Central memory CD8-positive, alpha-beta T cell (primary cell): ENCODE measurements at places on chromosomes 11 and 22.
A peak's percentile ranks its signal among the peaks of the same experiment; 100 is the strongest.

DNA sequence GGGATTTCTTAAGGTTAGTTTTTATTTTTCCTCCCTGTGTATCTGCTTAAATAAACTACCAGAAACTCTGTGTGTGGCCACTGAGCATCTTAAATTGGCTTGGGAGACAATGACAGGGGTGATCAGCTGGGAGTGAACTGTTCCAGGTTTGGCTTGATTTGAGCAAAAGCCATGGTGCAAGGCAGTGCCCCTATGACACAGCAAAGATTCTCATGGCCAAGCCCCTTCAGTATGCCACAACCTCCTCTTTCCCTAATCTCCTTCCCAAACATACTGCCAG lies 370.5 kb downstream of the SOX6 start:
- H3K4me1 ChIP-seq: no peaks in the 10 kb centered on the region
- H3K36me3 ChIP-seq: no peaks in the 10 kb centered on the region
- DNase-seq: no peak
- no peak overlapping the region for H3K27ac ChIP-seq

- H3K27me3 ChIP-seq: no peaks in the 10 kb centered on the region
- H3K4me3 ChIP-seq: no peak overlapping the region
- no peaks in the 10 kb centered on the region for H3K4me1 ChIP-seq
- no peak overlapping the region for H3K27ac ChIP-seq
- H3K36me3 ChIP-seq: no peaks in the 10 kb centered on the region
Measured at GRCh38 chr11:30914143-30914762, 328.1 kb upstream of the MPPED2 start.

DNA sequence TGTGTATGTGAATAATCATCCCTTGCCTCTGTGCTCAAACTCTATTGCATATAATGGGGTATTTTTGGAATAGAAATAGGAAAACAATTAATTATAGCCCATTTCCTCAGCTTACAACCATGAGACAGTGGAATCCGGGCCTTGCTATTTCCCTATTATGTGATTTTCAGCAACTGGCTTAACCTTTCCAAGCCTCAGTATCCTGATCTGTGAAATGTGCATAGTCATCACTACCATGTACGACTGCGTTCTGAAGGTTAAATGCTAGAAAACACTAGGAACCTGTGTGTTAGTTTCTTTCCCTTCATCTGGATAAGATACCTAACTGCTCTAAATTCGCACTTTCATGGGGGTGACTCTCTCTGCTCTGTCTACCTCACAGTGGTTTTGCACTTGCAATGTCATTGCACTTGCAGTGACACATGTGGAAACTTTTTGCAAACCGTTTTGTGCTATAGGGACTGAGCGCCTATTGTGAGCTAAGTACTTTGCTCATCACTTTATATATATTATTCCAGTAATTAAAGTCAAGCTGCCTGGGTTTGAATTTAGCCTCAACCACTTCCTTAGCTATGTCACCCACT lies 48.3 kb downstream of the IRAG1 start:
- H3K27me3 ChIP-seq: no peaks in the 10 kb centered on the region
- no peaks in the 10 kb centered on the region for H3K4me1 ChIP-seq
- peaks cover 1% of the 10 kb centered on the region for H3K36me3 ChIP-seq
- no peak overlapping the region for H3K4me3 ChIP-seq
- no peak overlapping the region for H3K27ac ChIP-seq

GRCh38 chr11:64588701-64589100 lies 2.3 kb upstream of the SLC22A12 start:
- H3K4me1 ChIP-seq: no peaks in the 10 kb centered on the region
- peaks cover 43% of the 10 kb centered on the region for H3K27me3 ChIP-seq
- no peak overlapping the region for H3K4me3 ChIP-seq
- DNase-seq: no peak
- no peaks in the 10 kb centered on the region for H3K36me3 ChIP-seq

DNA sequence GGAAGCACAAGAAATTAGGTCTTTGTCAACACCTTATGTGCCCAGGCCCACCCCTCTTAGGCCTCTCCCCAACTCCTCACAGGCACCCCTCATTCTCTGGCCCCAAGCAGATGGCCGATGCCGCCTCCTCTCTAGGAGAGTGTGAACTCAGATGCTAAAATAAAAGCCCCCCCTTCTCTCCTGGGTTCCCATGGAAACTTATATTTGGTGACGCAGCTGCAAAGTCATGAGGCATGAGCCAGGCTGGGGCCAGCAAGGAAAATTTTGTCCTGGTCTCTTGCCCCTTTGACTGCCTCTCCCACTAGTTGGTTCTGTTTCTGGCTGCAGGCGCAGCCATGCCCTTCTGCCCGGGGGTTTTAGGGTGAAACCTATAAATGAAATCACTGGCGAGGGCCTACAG lies 11.8 kb downstream of the RCOR2 start:
- no peaks in the 10 kb centered on the region for H3K27me3 ChIP-seq
- H3K36me3 ChIP-seq: peaks cover 55% of the 10 kb centered on the region
- H3K4me1 ChIP-seq: peaks cover 19% of the 10 kb centered on the region
- H3K4me3 ChIP-seq: no peak overlapping the region

DNA sequence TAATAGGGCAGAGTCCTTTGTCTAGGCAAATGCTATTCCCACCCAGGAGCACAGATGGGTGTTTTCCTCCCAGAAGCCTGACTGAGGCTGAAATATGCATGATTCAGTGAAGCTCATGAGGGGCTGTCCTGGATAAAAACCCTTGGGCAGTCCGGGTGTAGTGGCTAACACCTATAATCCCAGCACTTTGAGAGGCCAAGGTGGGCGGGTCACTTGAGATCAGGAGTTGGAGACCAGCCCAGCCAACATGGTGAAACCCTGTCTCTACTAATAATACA lies 48.6 kb upstream of the LMO2 start:
- peaks cover 22% of the 10 kb centered on the region for H3K27me3 ChIP-seq
- H3K4me1 ChIP-seq: no peaks in the 10 kb centered on the region
- no peak for DNase-seq
- H3K27ac ChIP-seq: no peak overlapping the region

DNA sequence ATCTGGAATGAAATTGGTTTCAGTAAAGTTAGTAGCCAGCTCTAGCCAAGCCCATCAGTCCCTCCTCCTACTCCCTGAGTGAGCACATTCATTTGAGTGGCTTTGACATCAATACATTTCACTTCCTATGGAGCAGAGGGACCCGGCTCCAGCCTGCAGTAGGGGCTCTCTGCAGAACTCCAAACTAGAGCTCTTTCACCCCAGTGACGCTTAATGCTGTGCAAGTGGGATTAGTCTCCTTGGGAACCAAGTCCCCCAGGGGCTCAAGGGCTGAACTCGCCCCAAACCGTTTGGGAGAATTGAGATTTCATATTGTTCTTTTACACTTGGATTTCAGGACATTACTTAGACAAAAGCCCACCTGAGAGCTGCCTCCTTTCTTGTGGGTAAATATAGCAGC lies 4.4 kb upstream of the FAM181B start:
- H3K4me1 ChIP-seq: no peaks in the 10 kb centered on the region
- H3K36me3 ChIP-seq: no peaks in the 10 kb centered on the region
- no peak for DNase-seq

DNA sequence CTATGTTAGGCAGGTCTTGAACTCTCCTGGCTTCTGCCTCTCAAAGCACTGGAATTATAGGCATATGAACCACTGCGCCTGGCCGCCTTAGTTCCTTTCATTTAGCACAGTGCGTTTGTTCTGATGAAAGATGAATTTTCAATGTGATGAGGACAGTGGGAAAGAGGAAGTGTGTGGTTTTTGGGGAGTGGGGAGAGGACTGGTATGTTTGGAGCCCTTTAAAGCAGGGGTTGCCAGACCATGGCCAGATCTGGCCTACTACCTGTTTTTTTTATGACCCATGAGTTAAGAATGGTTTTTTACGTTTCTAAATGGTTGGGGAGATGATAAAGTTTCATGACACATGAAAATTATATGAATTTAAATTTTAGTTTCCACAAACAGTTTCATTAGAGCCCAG lies 12.5 kb downstream of the ATXN10 start:
- H3K4me3 ChIP-seq: no peak overlapping the region
- DNase-seq: no peak
- H3K27ac ChIP-seq: no peak overlapping the region
- peaks cover under 1% of the 10 kb centered on the region for H3K36me3 ChIP-seq
- H3K4me1 ChIP-seq: peaks cover 27% of the 10 kb centered on the region

- no peak overlapping the region for H3K27ac ChIP-seq
- H3K27me3 ChIP-seq: peaks cover 47% of the 10 kb centered on the region
- H3K4me1 ChIP-seq: no peaks in the 10 kb centered on the region
- H3K4me3 ChIP-seq: no peak overlapping the region
- H3K36me3 ChIP-seq: peaks cover 1% of the 10 kb centered on the region
Measured at GRCh38 chr11:19919050-19919561, 206.5 kb downstream of the NAV2 start.

GRCh38 chr11:124839128-124839971 lies 25.9 kb upstream of the ROBO3 start:
- H3K36me3 ChIP-seq: peaks cover 3% of the 10 kb centered on the region
- peaks cover 10% of the 10 kb centered on the region for H3K4me1 ChIP-seq
- peak overlapping the region; percentile 36 for H3K4me3 ChIP-seq
- H3K27ac ChIP-seq: no peak overlapping the region
- no peak for DNase-seq
